Mammary epithelial cell (primary cell): ENCODE measurements at places on chromosomes 6 and 20. TPM values are rescaled to one million over a fixed set of nuclear protein-coding genes. Genes with fewer than 3 reads are reported as not detected.

DNA sequence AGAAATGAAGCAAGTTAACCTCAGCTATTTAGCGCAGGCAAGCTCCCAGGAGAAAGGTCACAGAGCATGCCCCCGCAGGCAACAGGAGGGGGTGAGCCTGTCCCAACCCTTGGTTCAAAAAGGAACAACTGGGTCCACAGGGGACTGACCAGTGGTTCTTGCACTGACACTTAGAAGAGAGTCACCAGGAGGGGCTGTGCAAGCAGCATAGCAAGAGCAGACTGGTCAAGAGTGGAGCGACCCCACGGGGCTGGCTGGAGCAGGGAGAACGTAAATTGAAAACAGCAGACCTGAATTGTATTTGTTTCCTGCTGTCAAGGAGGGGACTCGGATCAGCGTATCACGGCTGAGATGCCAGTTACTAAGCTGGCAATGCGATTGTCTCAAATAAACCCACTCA, 32.8 kb downstream of the GABRR1 start:
- DNase-seq = no peak

GRCh38 chr20:57618764-57619050, 1.5 kb downstream of the ZBP1 start:
- no peak for DNase-seq

GRCh38 chr6:148885136-148885865, 138.5 kb downstream of the UST start:
- DNase-seq = peak; percentile 60

DNA sequence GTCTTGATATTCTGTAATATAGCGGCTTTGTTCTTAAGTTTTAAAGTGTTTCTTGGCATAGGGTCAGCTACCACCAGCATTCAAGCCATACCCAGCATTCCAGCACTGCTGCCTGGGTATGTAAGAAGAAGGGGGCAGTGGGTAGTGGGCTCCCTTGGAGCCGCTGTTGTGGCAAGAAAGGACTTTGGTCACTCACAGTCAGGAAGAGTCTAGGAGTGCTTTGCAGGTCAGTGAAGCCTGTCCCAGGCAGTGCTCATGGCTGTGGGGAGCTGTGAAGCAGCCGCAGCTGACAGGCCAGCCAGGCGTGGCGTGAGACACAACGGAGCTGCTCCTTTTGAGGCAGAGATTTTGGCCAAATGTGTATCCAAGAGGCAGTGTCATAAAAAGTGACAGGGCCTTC, 512.0 kb downstream of the CDKAL1 start:
- no peak for DNase-seq

The PHACTR3 gene
- total RNA-seq = 10.1 and 11.1 TPM in 2 replicates

The RSPH9 gene
- 0.50 TPM for total RNA-seq

GRCh38 chr6:10194816-10195672, 219.8 kb downstream of the TFAP2A start:
- DNase-seq = peak; percentile 13

The CTAGE9 gene
- not detected for total RNA-seq

DNA sequence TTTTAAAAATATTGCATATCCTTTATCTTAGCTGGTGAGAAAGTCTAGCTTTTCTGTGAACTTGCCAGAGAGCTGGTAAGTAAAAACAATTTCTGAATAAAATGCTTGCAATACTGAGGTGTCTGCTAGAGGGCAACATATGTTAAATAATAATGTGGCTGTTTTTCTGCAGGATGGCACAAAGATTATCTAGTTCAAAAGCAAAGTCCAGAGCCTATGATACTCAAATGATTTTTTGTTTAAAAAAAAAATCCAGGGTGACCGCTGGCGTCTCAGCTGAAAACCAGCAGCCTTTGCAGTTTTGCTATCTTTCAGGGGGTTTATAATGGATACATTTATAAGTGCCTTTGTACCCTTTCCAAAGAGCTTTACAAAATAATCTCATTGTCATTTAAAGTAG, 194.9 kb downstream of the PHACTR1 start:
- DNase-seq = peak; percentile 3

The PTCRA gene
- total RNA-seq = not detected
